ENCODE measurements at places on chromosomes 1 and 21. TPM values are rescaled to one million over a fixed set of nuclear protein-coding genes. Genes with fewer than 3 reads are reported as not detected.

Gene MXRA8
- polyA plus RNA-seq = 9.6 TPM

Gene RWDD3
- polyA plus RNA-seq = 87.8 TPM

Gene C1orf174
- 19.3 TPM for polyA plus RNA-seq

Gene KRTAP25-1
- polyA plus RNA-seq = not detected

Measured in thymus (tissue), 14 donors.